Myocyte (in vitro differentiated cells): ENCODE measurements at places on chromosomes 4 and X. TPM values are rescaled to one million over a fixed set of nuclear protein-coding genes. Genes with fewer than 3 reads are reported as not detected.

FOXO4 gene
- 18.1 and 20.7 TPM in 2 replicates for total RNA-seq

ACE2 gene
- not detected in 2 replicates for total RNA-seq

HTR2C gene
- total RNA-seq, result not detected in 2 replicates

TMEM255A gene
- 0.05 TPM in 1 of 2 replicates, not detected in the other for total RNA-seq

CTAG1B gene
- not detected in 2 replicates for total RNA-seq

GUF1 gene
- 24.0 and 25.9 TPM in 2 replicates for total RNA-seq

C4orf51 gene
- not detected in 2 replicates for total RNA-seq

CD40LG gene
- not detected in 2 replicates for total RNA-seq

NR3C2 gene
- 5.9 and 13.4 TPM in 2 replicates for total RNA-seq

DCAF8L2 gene
- total RNA-seq, result not detected in 2 replicates

VCX gene
- total RNA-seq, result not detected in 2 replicates

MAPK10 gene
- 25.9 and 27.7 TPM in 2 replicates for total RNA-seq

PDE6B gene
- 0.27 and 2.1 TPM in 2 replicates for total RNA-seq

PNMA6E gene
- not detected in 2 replicates for total RNA-seq

MTNR1A gene
- not detected in 2 replicates for total RNA-seq

KLHL34 gene
- 0.32 TPM in 1 of 2 replicates, not detected in the other for total RNA-seq

SLC6A8 gene
- total RNA-seq, result 20.7 and 39.8 TPM in 2 replicates

SPACA5 gene
- not detected in 2 replicates for total RNA-seq

DACH2 gene
- not detected in 2 replicates for total RNA-seq

RNF212 gene
- total RNA-seq, result not detected in 2 replicates

CLNK gene
- not detected in 2 replicates for total RNA-seq

ACTRT1 gene
- total RNA-seq, result not detected in 2 replicates

IQSEC2 gene
- 9.2 and 12.3 TPM in 2 replicates for total RNA-seq

RBMXL3 gene
- not detected in 2 replicates for total RNA-seq

HSFX4 gene
- not detected in 2 replicates for total RNA-seq

RPL10 gene
- total RNA-seq, result 2,503 and 3,937 TPM in 2 replicates

JCHAIN gene
- total RNA-seq, result 4.0 and 12.5 TPM in 2 replicates

H2BW2 gene
- not detected in 2 replicates for total RNA-seq

GAGE12F gene
- total RNA-seq, result not detected in 2 replicates

AFF1 gene
- total RNA-seq, result 10.7 and 13.7 TPM in 2 replicates

USP17L30 gene
- total RNA-seq, result not detected in 2 replicates

C4orf17 gene
- 0.31 TPM in 1 of 2 replicates, not detected in the other for total RNA-seq

KIT gene
- 0.03 and 0.10 TPM in 2 replicates for total RNA-seq

TRAM1L1 gene
- 5.7 and 6.2 TPM in 2 replicates for total RNA-seq

NPNT gene
- total RNA-seq, result 13.2 and 15.5 TPM in 2 replicates

IL2RG gene
- total RNA-seq, result 3.4 and 12.2 TPM in 2 replicates

STS gene
- total RNA-seq, result 6.2 and 9.1 TPM in 2 replicates

EPHA5 gene
- 3.6 and 6.8 TPM in 2 replicates for total RNA-seq

OCIAD1 gene
- 273 and 287 TPM in 2 replicates for total RNA-seq

RIBC1 gene
- 0.16 and 1.1 TPM in 2 replicates for total RNA-seq

SSX5 gene
- not detected in 2 replicates for total RNA-seq

SORBS2 gene
- total RNA-seq, result 13.9 and 19.6 TPM in 2 replicates

FAM9C gene
- 0.40 and 6.3 TPM in 2 replicates for total RNA-seq

SMARCA1 gene
- 55.8 and 58.7 TPM in 2 replicates for total RNA-seq

FAM236C gene
- not detected in 2 replicates for total RNA-seq

CLCN4 gene
- total RNA-seq, result 17.2 and 19.1 TPM in 2 replicates

PNMA6A gene
- total RNA-seq, result 0.21 and 0.35 TPM in 2 replicates

ZCCHC12 gene
- total RNA-seq, result not detected in 2 replicates

WDR1 gene
- total RNA-seq, result 128 and 156 TPM in 2 replicates

SPANXA1 gene
- not detected in 2 replicates for total RNA-seq

SPATA4 gene
- 1.3 TPM in 1 of 2 replicates, not detected in the other for total RNA-seq

CLGN gene
- total RNA-seq, result not detected in 2 replicates

DCAF4L1 gene
- 0.32 and 0.42 TPM in 2 replicates for total RNA-seq

NLRP2B gene
- total RNA-seq, result not detected in 2 replicates

ATP1B4 gene
- 2.5 and 58.0 TPM in 2 replicates for total RNA-seq

NALF2 gene
- not detected in 2 replicates for total RNA-seq

HERC5 gene
- 1.5 and 4.9 TPM in 2 replicates for total RNA-seq

GPM6B gene
- 102 and 159 TPM in 2 replicates for total RNA-seq

GDPD2 gene
- not detected in 2 replicates for total RNA-seq
